ENCODE measurements at places on chromosomes 4 and X.
A peak's percentile ranks its signal among the peaks of the same experiment; 100 is the strongest.

DNA sequence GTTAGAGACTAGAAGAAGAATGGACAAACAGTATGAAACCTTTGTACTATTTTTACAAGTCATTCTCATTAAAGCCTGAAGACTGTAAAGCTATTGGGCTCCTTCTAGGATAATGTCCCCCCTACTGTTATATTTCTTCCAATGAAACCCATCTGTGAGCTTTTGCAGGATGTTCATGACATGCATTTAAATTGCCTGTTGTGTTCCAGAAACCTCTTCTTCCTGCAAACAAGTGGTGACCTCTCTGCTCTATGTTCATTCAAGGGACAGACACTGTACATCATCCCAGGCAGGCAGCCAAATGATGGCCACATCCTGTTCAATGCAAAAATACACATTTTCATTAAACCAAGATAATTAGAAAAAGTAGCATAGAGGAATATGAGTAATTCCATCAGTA is 128.0 kb downstream of the C4orf33 start:
- DNase-seq, result no peak

- DNase-seq, result no peak
Observed at GRCh38 chr4:22473268-22473667, 42.6 kb downstream of the ADGRA3 start.

DNA sequence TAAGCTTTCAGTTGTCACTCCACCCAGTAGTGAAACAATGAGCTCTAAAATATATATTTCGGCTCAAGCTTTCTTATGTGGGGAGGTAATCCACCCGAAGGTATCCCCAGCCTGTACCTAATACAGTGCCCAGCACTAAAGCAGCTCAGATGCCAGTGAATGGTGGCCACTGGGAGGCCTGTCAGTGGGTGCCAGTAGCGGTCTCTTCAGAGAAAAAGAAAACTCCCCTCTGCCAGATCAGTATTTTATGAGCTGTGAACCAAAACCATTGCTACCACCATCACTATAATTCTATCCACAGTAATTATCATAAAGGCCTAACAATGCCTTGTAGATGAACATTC is 835 bp upstream of the NFKB1 start:
- peak; percentile 38 for DNase-seq

- DNase-seq, result no peak
Observed at GRCh38 chr4:154081391-154081790, 292.5 kb upstream of the SFRP2 start.

Data from WERI-Rb-1 (cell line).